ENCODE measurements at places on chromosomes 12 and 14.

GRCh38 chr12:95790917-95791849 is 619 bp upstream of the NTN4 start:
- peak; percentile 19 for DNase-seq

GRCh38 chr12:104957719-104958000 is 430 bp downstream of the SLC41A2 start:
- DNase-seq = peak; percentile 8

- no peak for DNase-seq
Measured at GRCh38 chr14:22656226-22656625, 12.1 kb upstream of the OR6J1 start.

GRCh38 chr12:70443062-70443673 is 77.1 kb downstream of the KCNMB4 start:
- no peak for DNase-seq

GRCh38 chr12:29754235-29755189 is 29.2 kb downstream of the TMTC1 start:
- DNase-seq = no peak

- no peak for DNase-seq
Measured at GRCh38 chr14:89407856-89408255, 9.2 kb downstream of the FOXN3 start.

DNA sequence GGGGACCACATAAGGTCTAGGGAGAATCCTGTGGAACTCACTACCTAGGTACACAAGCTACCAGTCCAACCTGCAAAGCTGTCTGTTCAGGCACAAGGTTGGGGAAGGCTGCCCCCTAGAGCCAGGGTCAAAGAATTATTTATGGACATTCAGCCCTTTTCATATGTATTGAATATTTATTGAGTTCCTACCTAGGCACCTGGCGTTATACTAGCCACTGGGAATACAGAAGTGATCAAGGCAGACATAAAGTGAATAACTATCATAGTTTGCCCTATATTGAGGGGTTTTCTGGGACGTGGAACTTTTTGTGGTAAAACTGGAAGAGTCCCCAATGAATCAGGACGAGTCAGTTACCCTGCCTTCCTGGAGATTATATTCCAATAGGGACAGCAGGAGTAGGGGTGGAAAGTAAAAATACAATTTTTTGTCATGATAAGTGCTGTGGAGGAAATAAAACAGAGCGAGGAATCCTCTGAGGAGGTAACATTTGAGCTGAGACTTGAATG is 5.8 kb upstream of the SLC48A1 start:
- peak; percentile 83 for DNase-seq

DNA sequence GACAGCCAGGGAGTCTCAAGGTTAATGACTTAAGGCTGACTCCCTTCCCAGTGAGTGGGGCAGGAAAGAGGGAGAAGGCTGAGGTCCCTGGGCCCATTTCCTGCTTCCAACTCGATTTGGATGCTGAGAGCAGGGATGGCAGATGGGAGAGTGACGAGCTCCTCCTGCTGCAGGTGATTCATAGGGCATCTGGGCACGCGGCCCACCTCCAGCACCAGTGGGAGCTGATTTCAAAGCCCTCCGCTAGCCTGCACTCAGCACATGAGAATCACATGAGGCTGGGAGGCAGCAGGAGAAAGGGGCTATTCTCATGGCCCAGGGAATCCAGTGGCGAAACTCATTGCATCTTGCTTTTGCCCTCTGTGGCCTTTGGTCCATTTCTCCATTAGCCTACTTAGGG is 90.8 kb downstream of the SSPN start:
- DNase-seq = no peak

DNA sequence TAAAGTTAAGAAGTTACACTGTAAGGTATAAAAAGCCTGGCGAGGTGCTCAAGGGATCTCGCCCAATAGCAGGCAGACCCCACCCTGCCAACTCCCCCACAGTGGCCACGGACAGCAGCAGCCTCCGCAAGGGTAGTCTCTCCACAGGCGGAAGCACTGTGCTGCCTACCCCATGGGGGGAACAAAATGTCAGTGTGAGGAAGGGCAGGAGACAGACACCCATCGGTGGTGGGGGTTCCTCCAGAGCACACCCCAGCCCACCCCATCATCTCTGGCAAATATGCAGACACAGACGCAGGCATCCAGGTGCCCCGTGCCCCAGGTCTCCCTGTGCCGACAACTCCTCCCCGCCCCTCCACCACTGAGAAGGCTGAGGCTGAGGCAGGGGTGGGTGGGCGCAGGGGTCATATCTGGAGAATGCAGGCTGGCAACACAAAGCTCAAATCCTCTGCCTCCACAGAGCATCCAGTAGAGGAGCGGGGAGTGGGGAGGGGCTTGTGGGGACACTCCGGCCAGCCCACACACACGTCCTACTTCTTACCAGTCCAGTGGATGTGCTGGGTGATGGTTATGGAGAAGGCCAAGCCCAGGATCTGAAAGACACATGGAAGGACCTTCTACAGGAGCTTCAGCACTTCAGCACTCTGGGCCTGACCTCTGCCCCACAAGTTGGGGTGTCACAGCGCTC is 68.3 kb upstream of the DDX11 start:
- no peak for DNase-seq

DNA sequence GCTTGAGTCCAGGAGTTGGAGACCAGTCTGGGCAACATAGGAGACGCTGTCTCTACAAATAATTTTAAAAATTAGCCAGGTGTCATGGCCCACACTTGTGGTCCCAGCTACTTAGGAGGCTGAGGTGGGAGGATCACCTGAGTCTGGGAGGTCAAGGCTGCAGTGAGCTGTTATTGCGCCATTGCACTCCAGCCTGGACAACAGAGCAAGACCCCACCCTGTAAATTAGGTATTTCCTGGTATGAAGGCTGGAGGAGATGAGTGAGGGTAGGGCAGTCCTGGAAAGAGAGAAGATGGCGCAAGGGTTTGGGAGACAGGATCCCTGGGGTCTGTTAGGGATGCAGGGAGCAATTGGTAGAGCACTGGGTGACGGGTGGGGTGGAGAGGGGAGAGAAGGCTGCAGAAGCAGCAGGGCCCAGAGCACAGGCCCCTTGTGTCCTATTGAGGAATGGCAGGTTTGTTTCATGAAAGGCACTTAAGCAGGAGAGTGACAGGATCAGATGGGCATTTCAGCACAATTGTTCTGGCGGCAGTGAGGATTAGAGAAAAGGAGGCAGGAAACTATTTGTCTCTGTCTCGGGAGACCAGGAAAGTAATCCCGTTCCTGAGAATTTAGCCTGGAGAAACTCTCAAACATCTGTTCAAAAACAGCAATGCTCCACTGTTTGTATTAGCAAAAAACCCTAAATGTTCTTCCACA is 47.2 kb upstream of the KTN1 start:
- peak; percentile 13 for DNase-seq

DNA sequence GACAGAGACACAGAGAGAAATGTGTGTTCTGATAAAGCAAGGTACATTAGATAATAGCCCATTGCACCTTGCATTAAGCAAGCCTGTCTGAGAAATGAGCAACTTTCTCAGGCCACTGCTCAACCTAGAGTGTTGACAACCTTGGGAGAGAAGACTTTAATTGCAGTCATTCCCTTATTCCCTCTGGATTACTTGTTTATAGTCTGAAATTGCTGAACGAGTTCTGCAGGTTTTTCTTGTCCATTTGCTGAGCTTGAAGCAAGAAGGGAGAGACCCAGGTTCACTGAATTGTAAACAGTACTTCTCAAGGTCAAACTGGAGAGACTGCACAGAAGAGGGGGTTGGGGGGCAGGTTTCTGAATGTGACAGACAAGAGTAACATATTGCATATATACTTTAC is 159.4 kb upstream of the PLEKHG7 start:
- no peak for DNase-seq

GRCh38 chr12:10052193-10052913 is 21.9 kb downstream of the CLEC9A start:
- DNase-seq = peak; percentile 61

DNA sequence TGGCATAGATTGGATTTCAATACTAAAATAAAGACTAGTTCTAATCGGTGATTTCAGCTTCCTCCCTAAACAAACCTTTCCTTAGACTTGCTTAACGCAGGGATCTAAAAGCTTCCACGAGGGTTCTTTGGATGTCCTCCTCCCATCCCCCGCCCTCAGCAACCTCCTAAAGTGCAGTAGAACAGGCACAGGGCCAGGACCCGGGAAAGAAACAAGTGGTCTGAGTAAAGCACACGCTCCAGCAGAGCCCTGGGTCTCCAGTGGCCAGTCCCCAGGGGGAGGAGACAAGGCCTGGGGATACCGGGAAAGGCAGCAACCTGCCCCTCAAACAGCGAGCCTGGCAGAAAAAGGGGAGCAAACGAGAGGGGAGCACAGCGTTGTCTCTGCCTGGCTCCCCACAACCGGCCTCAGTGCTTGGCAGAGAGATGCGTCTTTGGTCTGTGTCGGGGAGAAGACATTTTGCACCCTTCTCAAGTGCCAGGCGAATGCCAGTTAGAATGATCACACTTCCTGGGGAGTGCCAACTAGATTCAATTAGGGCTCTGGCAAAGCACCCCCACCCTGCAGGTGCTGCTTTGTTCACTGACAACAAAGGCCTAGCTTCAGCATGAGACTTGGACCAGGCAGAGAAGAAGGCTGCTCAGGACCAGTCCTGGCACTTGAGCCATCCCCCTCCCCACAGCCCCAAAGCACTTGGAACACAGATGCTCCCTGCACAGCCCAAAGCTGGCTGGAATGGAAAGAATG is 17.1 kb upstream of the SLC6A12 start:
- DNase-seq = no peak

DNA sequence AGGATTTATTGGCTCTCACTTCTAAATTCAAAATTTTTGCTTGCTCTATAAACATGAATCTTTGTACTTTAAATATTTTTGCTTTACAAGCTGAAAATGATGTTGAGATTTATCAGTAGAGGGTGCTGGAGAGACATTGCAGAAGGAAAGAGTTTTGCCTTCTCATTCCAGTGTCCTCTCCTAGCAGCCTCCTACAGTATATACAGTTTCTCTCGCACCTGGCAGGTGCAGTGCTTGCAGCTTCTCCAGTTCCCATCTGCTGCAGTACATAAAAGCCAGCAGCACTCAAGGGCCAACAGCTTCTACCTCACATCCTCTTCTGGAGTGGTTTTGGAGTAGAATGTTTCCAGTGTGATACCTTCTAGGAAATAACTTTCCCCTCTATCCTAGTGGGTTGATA is 601.8 kb upstream of the ATXN7L3B start:
- DNase-seq = peak; percentile 4

DNA sequence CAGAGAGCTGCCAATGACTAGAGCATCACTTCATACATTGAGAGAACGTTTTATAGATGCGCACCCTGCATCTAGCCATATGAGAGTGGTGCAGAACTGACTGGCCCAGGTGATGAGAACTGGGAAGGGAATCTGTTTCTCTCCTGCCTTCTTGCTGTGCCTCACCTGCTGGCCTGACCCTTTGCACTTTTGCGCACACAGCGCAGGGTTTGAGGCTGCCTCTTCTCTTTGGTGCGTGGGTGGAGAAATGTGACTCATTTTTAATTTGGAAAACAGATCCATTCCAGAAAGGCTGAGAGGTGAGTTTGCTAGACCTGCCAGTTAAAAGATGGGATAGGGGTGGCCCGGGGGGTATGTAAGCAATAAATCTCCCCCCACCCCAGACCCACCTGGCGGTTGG is 453 bp upstream of the ESRRB start:
- no peak for DNase-seq

DNA sequence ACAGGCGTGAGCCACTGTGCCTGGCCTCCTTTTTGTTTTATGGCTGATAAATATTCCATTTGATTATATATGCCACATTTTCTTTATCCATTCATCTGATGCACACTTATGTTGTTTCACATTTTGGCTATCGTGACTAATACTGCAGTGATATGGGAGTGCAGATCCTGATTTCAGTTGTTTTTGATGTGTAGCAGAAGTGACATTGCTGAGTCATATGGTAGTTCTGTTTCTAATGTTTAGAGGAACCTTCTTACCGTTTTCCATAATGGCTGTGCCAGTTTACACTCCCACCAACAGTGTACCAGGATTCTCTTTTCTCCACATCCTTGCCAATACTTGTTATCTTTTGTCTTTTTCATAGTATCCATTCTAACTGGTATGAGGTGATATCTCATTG is 235.9 kb downstream of the ERC1 start:
- DNase-seq = peak; percentile 19

GRCh38 chr14:71720978-71721624 is 211.1 kb upstream of the RGS6 start:
- DNase-seq = peak; percentile 82

DNA sequence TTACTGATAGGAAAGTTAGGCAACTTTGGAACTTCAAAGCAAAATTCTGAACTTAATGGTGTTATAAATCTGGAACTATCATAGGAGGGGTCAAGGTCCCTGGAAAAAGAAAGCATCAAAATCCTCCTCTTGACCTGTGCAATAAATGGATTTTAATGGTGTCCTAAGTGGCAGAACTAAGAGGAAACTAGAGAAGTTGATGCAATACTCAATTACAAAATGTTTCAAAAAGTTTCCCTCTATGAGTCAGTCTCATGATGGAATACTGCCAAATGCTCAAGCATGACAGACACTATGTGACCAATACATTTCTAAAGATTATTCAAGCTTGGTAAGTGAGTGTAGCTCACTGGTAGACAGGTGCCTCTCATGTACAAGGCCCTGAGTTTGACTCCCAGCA is 47.7 kb upstream of the ERGIC2 start:
- peak; percentile 85 for DNase-seq

- DNase-seq = peak; percentile 32
Measured at GRCh38 chr12:10652192-10652591, 21.7 kb downstream of the STYK1 start.

DNA sequence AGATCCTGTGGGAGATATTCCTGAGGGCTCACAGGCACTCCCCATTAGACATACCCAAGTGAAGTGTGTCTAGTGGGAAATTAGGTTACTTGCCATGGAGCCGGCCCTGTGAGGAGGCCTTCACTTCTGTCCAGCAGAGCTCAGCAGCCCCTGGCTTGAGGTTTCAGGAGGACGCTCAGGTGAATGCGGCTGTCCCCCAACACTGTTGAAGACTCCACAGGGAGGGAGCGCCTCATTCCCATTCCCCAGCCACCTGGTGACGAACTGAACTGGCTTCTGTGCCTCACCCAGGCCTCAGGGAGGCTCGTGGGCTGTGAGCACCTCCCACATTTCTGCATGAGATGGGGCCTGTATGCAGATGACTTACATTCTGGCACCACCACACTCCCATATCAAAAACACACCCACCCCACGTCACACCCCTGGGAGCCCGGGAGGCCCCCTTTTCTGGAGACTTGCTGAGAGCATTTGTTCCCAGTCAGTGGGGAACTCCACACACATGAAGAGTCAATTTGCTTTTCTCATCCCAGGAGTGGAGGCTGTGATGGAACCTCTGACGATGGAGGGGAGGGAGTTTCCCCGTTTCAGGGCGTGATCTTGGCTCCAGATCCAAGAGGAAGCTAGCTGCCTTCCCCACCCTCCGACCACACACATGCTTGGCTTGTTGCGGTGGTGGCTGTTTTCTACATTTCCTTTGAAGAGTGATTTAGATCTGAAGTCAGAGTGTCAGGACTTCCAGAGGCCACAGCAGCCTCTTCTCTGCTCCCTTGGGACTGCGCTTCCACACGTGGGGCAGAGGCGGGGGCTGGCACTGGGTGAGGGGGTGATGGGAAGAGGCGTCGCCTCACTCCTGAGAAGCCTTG is 120.7 kb downstream of the ADGRD1 start:
- DNase-seq = no peak

DNA sequence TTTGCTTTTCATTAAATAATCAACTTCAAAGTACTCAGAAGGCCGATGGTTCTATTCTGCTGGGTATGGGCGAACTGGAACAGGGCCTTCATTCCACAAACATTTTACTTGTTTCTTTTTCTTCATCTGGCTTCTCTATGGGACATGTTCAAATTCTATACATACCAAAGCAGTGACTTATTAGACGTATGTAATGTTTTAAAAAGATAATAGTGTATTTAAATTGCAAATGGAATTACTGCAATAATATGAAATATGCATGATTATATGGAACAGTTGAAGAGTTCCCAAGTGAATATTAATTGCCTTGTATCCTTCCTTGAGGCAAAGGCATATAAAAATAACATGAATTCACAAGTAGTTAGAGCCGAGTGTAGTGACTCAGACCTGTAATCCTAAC is 75.5 kb downstream of the FAR2 start:
- DNase-seq = no peak
